Activated B cell treated with CpG ODN at 0.5 μM for 24 hours (primary cell): ENCODE measurements at places on chromosomes 7 and 10. TPM values are rescaled to one million over a fixed set of nuclear protein-coding genes. Genes with fewer than 3 reads are reported as not detected.

DNA sequence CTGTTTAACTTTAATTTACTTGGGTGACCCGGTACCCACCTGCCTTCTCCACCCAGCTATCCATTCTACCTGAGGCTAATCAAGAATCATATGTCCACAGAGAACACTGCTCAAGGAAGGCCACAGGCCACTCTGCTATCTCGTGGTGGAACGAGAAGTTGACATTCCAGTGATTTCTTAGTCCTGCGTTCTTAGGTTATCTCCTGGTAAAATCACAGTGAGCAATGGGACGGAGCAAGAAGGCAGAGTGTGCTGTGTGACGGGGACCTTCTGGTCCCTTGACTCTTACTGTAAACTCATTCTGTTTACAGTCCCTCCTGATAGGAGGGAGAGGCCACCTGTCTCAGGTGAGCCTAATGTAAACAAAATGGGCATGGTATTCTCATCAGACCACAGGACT, 256.6 kb downstream of the TNS3 start:
- H3K36me3 ChIP-seq: peaks cover 52% of the 10 kb centered on the region
- H3K27ac ChIP-seq: no peak overlapping the region
- no peak overlapping the region for H3K4me3 ChIP-seq
- peaks cover 7% of the 10 kb centered on the region for H3K4me1 ChIP-seq
- DNase-seq: no peak
- no peaks in the 10 kb centered on the region for H3K27me3 ChIP-seq

DNA sequence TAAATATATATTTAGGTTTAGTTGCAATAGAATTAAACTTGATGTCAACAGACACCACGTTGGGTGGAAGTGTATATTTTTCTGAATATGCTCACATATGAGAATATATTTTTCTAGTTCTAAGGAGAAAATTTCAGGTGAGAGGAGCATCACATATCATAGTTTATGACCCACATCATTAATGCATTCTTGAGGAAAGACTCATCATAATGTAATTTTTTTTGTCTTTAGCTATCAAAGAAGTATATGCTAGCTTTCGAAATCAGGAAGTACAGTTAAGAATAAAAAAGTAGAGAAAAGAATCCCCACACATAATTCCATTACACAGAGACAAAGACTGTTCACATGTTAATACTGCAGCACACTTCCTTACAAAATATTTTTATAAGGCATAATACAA, 30.4 kb downstream of the A1CF start:
- H3K4me1 ChIP-seq: no peaks in the 10 kb centered on the region
- peaks cover 5% of the 10 kb centered on the region for H3K27me3 ChIP-seq
- H3K27ac ChIP-seq: no peak overlapping the region

GRCh38 chr7:100621554-100621953, 9.2 kb downstream of the MOSPD3 start:
- no peak for DNase-seq
- H3K36me3 ChIP-seq: no peaks in the 10 kb centered on the region
- H3K4me1 ChIP-seq: peaks cover 9% of the 10 kb centered on the region

- peaks cover 28% of the 10 kb centered on the region for H3K36me3 ChIP-seq
- H3K27me3 ChIP-seq: no peaks in the 10 kb centered on the region
- peaks cover 14% of the 10 kb centered on the region for H3K4me1 ChIP-seq
- peak overlapping the region; percentile 32 for H3K27ac ChIP-seq
- no peak overlapping the region for H3K4me3 ChIP-seq
Measured at GRCh38 chr7:38232502-38233366, 40.7 kb downstream of the TARP start.

DNA sequence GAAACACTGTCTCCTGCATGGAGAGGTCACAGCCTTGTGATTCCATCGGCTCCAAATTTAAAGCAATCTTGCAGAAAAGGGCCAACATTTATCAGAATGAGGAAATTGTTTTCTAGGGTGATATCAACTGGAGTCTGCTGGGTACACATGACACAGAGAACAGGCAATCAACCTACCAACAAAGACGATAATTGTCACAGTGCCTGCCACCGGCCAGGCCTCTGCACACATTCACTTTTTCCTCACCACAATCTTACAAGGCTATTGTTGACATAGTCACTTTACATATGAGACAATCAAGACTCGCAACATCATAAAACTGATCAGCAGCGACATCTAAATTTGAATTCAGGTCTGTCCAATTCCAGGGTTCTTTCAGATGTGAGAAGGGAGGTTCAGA, 189.4 kb downstream of the KCNMA1 start:
- H3K4me1 ChIP-seq: no peaks in the 10 kb centered on the region
- no peak overlapping the region for H3K27ac ChIP-seq
- no peak overlapping the region for H3K4me3 ChIP-seq
- no peak for DNase-seq

- H3K27ac ChIP-seq: no peak overlapping the region
- DNase-seq: no peak
- no peaks in the 10 kb centered on the region for H3K4me1 ChIP-seq
- no peak overlapping the region for H3K4me3 ChIP-seq
Measured at GRCh38 chr10:105968666-105969065, 1195.8 kb downstream of the SORCS1 start.

GRCh38 chr7:111931958-111932357, 274.2 kb downstream of the DOCK4 start:
- H3K4me3 ChIP-seq: no peak overlapping the region
- no peaks in the 10 kb centered on the region for H3K36me3 ChIP-seq
- no peaks in the 10 kb centered on the region for H3K4me1 ChIP-seq
- DNase-seq: no peak
- H3K27ac ChIP-seq: no peak overlapping the region
- H3K27me3 ChIP-seq: no peaks in the 10 kb centered on the region

GRCh38 chr7:150738092-150738491, 874 bp downstream of the GIMAP5 start:
- peaks cover 24% of the 10 kb centered on the region for H3K27me3 ChIP-seq
- H3K4me1 ChIP-seq: peaks cover 7% of the 10 kb centered on the region
- no peaks in the 10 kb centered on the region for H3K36me3 ChIP-seq
- H3K27ac ChIP-seq: no peak overlapping the region

GRCh38 chr7:18590241-18590640, 94.7 kb downstream of the HDAC9 start:
- peak overlapping the region; percentile 78 for H3K27ac ChIP-seq
- no peaks in the 10 kb centered on the region for H3K27me3 ChIP-seq
- no peak overlapping the region for H3K4me3 ChIP-seq
- peaks cover 54% of the 10 kb centered on the region for H3K36me3 ChIP-seq
- peaks cover 30% of the 10 kb centered on the region for H3K4me1 ChIP-seq

GRCh38 chr7:131103997-131104396, 223.7 kb upstream of the MKLN1 start:
- DNase-seq: no peak
- peak overlapping the region; percentile 84 for H3K4me3 ChIP-seq

DNA sequence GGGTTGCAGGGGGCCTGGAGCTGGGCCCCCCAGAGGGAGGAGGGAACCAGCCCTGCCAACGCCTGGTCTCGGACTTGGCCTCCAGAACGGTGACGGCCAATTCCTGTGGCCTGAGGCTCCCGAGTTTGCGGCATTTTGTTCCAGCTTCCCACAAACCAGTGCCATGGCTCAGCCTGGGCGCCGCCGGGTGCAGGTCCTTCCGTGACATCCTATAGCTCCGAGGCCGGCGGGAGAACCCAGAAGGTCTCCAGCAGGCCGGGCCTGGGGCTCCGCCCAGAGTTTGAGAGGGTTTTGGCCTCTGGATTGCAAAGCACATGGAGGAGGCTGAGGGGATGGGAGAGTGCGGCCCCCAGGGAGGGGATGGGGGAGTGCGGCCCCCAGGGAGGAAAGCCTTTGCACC, 92.6 kb downstream of the UNCX start:
- H3K36me3 ChIP-seq: no peaks in the 10 kb centered on the region
- H3K27ac ChIP-seq: no peak overlapping the region
- H3K27me3 ChIP-seq: peaks cover 7% of the 10 kb centered on the region
- DNase-seq: no peak

DNA sequence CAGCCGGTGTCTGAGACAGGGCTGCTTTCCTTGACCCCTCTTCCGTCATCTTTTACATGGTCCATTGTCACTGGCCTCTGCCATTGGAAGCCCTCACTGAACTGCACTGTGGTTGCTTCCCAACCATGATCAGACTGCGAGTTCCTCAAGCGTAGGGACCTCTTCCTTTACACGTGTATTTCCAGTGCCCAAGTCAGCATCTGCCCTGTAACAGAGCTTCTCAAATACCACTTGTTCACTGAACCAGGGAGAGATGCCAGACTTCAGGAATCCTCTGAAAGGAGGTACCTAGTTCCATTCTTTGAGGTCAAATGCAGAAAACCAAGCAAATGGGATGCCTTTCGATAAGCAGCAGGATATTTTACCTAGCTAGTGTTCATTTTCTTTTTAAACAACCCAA, 145.1 kb downstream of the NRP1 start:
- H3K4me3 ChIP-seq: no peak overlapping the region
- no peak for DNase-seq
- no peaks in the 10 kb centered on the region for H3K36me3 ChIP-seq
- no peak overlapping the region for H3K27ac ChIP-seq

DNA sequence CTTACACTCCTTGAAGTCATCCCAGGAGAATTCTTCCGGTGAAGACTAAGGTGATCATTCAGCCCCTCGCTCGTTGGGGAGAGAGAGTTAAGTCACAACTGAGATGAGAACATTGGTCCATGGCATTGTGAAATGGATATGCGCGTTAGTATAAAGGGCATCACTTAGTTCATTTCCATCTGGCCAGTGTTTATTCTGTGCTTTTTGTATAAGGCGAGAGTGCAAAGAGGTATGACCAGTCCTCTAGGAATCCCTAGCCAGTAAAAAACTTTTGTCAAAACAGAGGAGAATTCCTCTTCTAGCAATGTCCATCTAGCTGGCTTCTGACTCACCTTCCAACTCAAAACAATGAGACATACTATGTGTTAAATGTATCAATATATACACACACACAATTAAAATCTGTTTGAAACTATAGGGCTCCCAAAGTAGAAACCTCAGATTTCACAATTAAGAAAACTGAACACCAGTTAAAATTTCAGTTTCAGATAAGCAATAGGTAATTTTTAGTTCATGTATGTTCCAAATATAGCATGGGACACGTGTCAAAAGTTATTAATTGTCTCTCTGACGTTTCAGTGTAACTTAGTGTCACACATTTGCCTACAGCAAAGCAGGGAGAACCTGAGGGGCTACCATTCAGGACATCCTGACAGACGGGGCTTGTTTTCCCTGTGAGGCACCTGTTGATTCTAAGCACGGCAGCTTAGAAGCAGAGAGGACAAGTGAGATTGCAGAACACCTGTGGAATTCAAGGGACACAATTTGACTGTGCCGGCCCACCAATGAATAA, 158.9 kb downstream of the KLF6 start:
- peaks cover 32% of the 10 kb centered on the region for H3K4me1 ChIP-seq
- no peak for DNase-seq
- no peaks in the 10 kb centered on the region for H3K27me3 ChIP-seq
- no peaks in the 10 kb centered on the region for H3K36me3 ChIP-seq
- no peak overlapping the region for H3K4me3 ChIP-seq

- no peak overlapping the region for H3K4me3 ChIP-seq
- peaks cover 5% of the 10 kb centered on the region for H3K27me3 ChIP-seq
- no peak overlapping the region for H3K27ac ChIP-seq
- H3K4me1 ChIP-seq: no peaks in the 10 kb centered on the region
- DNase-seq: no peak
- no peaks in the 10 kb centered on the region for H3K36me3 ChIP-seq
Measured at GRCh38 chr10:43939389-43939938, 290.8 kb upstream of the ZNF32 start.

DNA sequence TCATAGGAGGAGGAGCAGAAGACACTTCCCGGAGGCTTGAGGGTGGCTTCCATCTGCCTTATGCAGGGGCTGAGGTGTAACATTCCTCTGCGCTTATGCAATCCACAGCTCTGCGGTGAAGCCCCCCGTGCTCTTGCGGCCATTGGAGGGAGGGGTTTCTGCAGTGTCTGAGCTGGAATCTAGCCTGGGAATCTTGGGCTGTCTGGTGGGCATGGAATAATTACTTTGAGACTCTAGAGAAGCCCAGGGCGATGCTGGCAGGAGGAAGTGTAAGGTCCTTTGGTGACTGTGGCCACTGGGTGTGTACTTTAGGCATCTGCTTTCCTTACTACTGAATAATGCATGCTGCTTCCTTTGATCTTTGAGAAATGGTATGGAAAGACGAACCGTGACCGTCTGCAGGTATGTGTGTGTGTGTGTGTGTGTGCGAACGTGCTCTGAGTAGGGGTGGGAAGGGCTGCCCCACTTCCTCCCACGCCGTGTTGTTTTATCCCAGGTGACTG, 181.0 kb downstream of the PRPF18 start:
- H3K36me3 ChIP-seq: no peaks in the 10 kb centered on the region
- no peak overlapping the region for H3K4me3 ChIP-seq
- peaks cover 6% of the 10 kb centered on the region for H3K4me1 ChIP-seq
- no peak for DNase-seq
- H3K27me3 ChIP-seq: peaks cover 13% of the 10 kb centered on the region
- no peak overlapping the region for H3K27ac ChIP-seq

GRCh38 chr10:1048732-1049424, at the start of gene IDI1:
TSS of gene IDI1 (minus strand) at chr10:1049119. CDS start at chr10:1049003, 116 bp downstream.
- peaks cover 67% of the 10 kb centered on the region for H3K36me3 ChIP-seq
- H3K27ac ChIP-seq: peak within 1 kb of the TSS; percentile 98
- H3K4me3 ChIP-seq: peak within 1 kb of the TSS; percentile 94
- DNase-seq: peak; percentile 96
- peaks cover 71% of the 10 kb centered on the region for H3K4me1 ChIP-seq
- no peaks in the 10 kb centered on the region for H3K27me3 ChIP-seq

GRCh38 chr7:27312820-27313219, 70.2 kb downstream of the EVX1 start:
- no peak overlapping the region for H3K27ac ChIP-seq
- H3K4me3 ChIP-seq: no peak overlapping the region
- H3K27me3 ChIP-seq: peaks cover 21% of the 10 kb centered on the region
- no peaks in the 10 kb centered on the region for H3K4me1 ChIP-seq

GRCh38 chr7:30984359-30985107, 20.8 kb downstream of the GHRHR start:
- H3K4me3 ChIP-seq: no peak overlapping the region
- peaks cover 36% of the 10 kb centered on the region for H3K27me3 ChIP-seq
- H3K27ac ChIP-seq: no peak overlapping the region
- no peak for DNase-seq

DNA sequence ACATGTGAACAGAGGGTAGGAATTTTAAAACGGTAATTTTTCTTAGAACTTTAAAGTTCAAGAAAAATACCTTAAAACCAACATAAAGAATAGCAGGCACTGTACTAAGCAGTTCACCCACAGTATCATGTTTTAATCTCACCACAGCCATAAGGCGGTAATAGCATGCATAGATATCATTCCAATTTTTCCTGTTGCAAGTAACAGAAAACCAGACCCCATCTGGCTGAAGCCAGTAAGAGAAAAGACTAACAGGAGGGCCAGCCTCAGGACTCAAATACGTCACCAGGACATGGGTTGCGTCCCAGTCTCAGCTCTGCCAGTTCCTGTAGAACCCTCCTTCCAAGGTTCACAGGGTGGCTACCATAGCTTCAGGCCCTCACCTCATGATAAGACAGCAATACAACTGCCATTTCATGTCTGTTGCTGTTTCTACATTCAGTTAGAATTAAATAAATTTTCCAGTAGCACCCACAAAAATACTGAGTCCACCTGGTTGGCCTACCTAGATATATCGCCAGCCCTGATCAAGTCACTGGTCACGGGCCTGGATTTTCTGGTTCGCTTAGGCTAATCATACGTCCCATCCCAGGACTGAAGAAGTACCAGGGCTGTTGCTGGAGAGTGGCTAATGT, 2.0 kb upstream of the RNF32 start:
- H3K27me3 ChIP-seq: no peaks in the 10 kb centered on the region
- H3K4me1 ChIP-seq: peaks cover 29% of the 10 kb centered on the region
- peaks cover 7% of the 10 kb centered on the region for H3K36me3 ChIP-seq
- no peak overlapping the region for H3K4me3 ChIP-seq

KEL gene
- 0.37 and 1.2 TPM in 2 replicates for total RNA-seq

SFTPA2 gene
- not detected in 2 replicates for total RNA-seq

CHST3 gene
- not detected in 2 replicates for total RNA-seq

NT5C3A gene
- total RNA-seq: 37.1 and 40.7 TPM in 2 replicates

MARVELD1 gene
- 0.24 and 0.31 TPM in 2 replicates for total RNA-seq

MOGAT3 gene
- total RNA-seq: not detected in 2 replicates

SYT15B gene
- total RNA-seq: 0.12 TPM in 1 of 2 replicates, not detected in the other

FZD1 gene
- 0.42 and 0.55 TPM in 2 replicates for total RNA-seq
